ENCODE measurements at places on chromosomes 3 and 15. TPM values are rescaled to one million over a fixed set of nuclear protein-coding genes. Genes with fewer than 3 reads are reported as not detected.

Gene NANOGP8
- total RNA-seq = not detected

Gene FETUB
- 0.25 TPM for total RNA-seq

Gene PLXNA1
- total RNA-seq = 26.3 TPM

Gene GOLGA8G
- not detected for total RNA-seq

Gene DNAH1
- total RNA-seq = 1.1 TPM

Gene C3orf49
- total RNA-seq = not detected

Gene PXYLP1
- total RNA-seq = 13.7 TPM

All from A549 treated with CORT108297 at 1 μM for 4 hours (cell line).